Thyroid gland (tissue), 4 donors: ENCODE measurements at places on chromosomes 16 and 17. TPM values are rescaled to one million over a fixed set of nuclear protein-coding genes. Genes with fewer than 3 reads are reported as not detected.
A peak's percentile ranks its signal among the peaks of the same experiment; 100 is the strongest.

DNA sequence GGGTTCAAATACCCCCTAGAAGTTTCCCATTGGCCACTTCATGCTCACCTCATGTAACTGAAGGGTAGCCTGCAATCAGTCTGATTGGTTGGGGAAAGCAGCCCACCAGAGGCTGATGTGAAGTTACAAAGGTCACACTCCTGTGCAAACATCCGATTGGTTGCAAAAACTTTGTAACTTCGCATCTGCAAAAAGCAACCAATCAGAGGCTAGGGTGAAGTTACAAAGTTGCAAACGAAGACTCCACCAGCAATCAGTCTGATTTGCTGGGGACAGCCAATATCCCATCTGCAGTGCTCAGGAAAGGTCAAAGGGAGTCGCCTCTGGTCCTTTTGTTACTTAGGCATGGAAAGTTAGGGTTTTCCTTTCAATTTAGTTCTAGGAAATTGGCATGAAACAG lies 40.1 kb downstream of the TAOK1 start:
- no peaks in the 10 kb centered on the region for H3K36me3 ChIP-seq
- H3K27ac ChIP-seq: no peak overlapping the region
- no peaks in the 10 kb centered on the region for H3K27me3 ChIP-seq
- no peaks in the 10 kb centered on the region for H3K4me1 ChIP-seq
- DNase-seq: no peak

GRCh38 chr17:51629232-51629631 lies 368.9 kb downstream of the UTP18 start:
- H3K4me1 ChIP-seq: no peaks in the 10 kb centered on the region
- no peak overlapping the region for H3K4me3 ChIP-seq
- no peaks in the 10 kb centered on the region for H3K27me3 ChIP-seq
- no peak overlapping the region for H3K27ac ChIP-seq

The GNG13 gene
- total RNA-seq: not detected

DNA sequence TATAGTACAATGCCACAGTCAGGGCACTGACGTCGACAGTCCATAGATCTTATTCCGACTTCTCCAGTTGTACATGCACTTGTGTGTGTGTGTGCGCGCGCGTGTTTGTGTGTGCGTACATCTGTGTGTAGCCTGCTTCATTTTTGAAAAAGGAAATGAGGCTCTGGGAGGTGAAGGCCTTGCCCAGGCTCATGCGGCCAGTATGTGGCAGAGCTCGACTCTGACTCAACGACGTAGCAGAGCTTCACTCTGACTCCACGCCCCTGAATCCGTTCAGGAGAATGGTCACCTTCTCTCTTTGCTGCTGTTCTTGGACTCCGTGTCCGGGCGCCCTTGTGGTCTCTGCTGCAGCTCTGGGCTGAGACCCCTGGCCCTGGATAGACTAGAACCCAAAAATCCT lies 81.6 kb upstream of the CIBAR2 start:
- H3K36me3 ChIP-seq: no peaks in the 10 kb centered on the region
- H3K27me3 ChIP-seq: no peaks in the 10 kb centered on the region

DNA sequence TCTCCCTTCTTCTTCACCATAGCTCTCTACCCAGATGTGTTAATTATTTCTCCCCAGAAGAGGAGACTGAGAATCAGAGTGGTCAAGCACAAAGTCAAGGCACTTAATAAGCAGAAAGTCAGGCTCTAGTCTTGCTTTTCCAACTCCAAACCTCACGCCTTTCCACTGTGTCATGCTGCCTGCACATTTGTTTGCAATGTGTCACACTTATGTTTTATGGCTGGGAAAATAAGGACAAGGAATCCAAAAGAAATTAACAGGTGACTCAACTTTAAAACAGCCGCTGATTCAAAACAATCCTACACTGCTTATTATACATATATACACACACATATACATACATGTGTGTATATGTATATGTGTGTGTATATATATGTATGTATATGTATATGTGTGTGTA lies 255.7 kb upstream of the DYNLRB2 start:
- no peaks in the 10 kb centered on the region for H3K36me3 ChIP-seq
- no peaks in the 10 kb centered on the region for H3K27me3 ChIP-seq
- DNase-seq: no peak
- H3K4me1 ChIP-seq: no peaks in the 10 kb centered on the region
- H3K4me3 ChIP-seq: no peak overlapping the region

The CACNG5 gene
- not detected for total RNA-seq

GRCh38 chr16:1082266-1082951 lies 9.9 kb downstream of the SSTR5 start:
- no peaks in the 10 kb centered on the region for H3K36me3 ChIP-seq
- H3K27me3 ChIP-seq: no peaks in the 10 kb centered on the region
- H3K4me3 ChIP-seq: no peak overlapping the region
- H3K4me1 ChIP-seq: no peaks in the 10 kb centered on the region
- no peak overlapping the region for H3K27ac ChIP-seq

- H3K27ac ChIP-seq: no peak overlapping the region
- no peak for DNase-seq
- H3K27me3 ChIP-seq: no peaks in the 10 kb centered on the region
- no peaks in the 10 kb centered on the region for H3K36me3 ChIP-seq
Observed at GRCh38 chr16:73143002-73143401, 95.1 kb upstream of the ZFHX3 start.

- no peaks in the 10 kb centered on the region for H3K36me3 ChIP-seq
- H3K4me3 ChIP-seq: no peak overlapping the region
- no peak overlapping the region for H3K27ac ChIP-seq
- no peaks in the 10 kb centered on the region for H3K27me3 ChIP-seq
- no peaks in the 10 kb centered on the region for H3K4me1 ChIP-seq
- no peak for DNase-seq
Observed at GRCh38 chr16:79407005-79407404, 193.5 kb downstream of the MAF start.

DNA sequence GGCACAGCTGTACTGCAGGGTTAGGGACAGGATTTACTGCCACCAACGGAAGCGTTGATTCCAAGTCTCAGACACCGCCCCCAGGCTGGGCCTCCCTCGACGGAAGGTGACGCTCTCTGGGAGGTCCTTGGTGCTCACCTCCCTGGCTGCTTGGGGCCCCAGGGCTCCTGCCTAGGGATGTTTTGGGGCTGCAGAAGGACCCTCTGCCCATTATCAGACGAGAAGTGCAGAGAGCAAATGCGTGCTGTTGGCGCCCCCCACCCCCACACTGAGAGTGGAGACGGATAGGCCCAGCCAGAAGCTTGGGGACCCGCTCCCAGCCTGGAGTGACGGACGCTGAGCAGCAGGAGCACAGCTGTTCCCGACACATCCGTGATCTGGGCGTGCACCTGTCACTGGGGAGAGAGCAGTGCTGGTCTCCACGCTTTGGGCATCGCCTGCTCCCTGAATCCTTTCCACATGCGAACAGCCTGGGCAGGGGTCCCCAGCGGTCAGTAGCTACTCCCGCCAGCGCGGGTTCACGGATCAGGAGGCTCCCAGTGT lies 5.1 kb upstream of the SOX8 start:
- H3K27me3 ChIP-seq: peaks cover 6% of the 10 kb centered on the region
- H3K4me1 ChIP-seq: peaks cover 8% of the 10 kb centered on the region
- no peak overlapping the region for H3K4me3 ChIP-seq
- no peak for DNase-seq
- no peaks in the 10 kb centered on the region for H3K36me3 ChIP-seq

DNA sequence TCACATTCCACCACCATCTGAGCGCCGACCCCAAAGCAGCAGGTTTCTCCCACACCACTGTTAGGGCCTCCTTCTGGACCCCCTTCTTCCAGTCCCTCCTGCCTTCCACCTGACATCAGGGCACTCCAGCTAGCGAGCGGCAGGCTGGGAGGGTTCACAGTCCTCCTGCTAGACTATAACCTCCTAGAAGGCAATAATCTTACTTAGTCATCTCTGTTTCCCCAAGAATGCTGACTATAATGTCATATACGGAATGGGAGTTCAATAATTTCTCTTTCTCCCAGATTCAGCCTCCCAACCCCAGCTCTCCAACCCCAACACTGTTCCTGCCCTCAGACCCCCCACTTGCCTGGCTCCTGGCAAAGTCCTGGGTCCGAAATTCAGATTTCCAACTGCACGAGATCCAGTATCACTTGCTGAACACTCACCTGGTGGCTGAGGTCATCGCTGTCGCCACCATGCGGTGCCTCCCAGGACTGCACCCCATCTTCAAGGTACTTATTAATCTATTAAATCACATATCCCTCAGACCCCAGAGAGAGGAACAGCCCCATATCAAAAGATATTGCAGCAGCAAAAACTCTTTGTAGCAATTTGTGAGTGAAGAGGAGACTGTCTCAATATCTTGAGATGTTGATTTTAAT lies 5.6 kb downstream of the ALOX12 start:
- peaks cover 18% of the 10 kb centered on the region for H3K36me3 ChIP-seq
- DNase-seq: no peak
- no peaks in the 10 kb centered on the region for H3K4me1 ChIP-seq
- no peaks in the 10 kb centered on the region for H3K27me3 ChIP-seq

DNA sequence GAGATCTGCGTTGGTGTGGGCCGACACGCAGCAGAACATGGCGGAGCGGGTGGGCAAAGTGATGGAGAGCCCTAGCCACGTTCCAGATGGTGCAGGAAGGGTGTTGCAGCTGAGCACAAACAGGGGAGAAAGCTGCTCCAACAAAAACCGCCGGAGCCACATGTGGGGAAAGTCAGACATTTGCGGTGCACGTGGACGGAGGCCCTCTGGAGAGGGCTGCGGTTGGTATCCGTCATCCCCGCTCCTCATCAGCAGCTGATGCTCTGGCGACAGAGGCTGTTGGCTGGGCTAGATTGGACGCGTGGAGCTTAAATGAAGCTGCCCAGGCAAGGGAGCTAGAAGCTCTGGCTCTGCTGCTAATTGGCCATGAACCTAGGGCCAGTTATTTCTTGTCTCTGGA lies 43.5 kb upstream of the ADCY9 start:
- H3K27me3 ChIP-seq: no peaks in the 10 kb centered on the region
- no peaks in the 10 kb centered on the region for H3K4me1 ChIP-seq
- H3K36me3 ChIP-seq: no peaks in the 10 kb centered on the region
- no peak overlapping the region for H3K27ac ChIP-seq

- H3K4me1 ChIP-seq: no peaks in the 10 kb centered on the region
- H3K27ac ChIP-seq: no peak overlapping the region
- no peaks in the 10 kb centered on the region for H3K36me3 ChIP-seq
Observed at GRCh38 chr16:78583441-78583840, 484.0 kb downstream of the WWOX start.

The KNOP1 gene
- 11.5 TPM for total RNA-seq

DNA sequence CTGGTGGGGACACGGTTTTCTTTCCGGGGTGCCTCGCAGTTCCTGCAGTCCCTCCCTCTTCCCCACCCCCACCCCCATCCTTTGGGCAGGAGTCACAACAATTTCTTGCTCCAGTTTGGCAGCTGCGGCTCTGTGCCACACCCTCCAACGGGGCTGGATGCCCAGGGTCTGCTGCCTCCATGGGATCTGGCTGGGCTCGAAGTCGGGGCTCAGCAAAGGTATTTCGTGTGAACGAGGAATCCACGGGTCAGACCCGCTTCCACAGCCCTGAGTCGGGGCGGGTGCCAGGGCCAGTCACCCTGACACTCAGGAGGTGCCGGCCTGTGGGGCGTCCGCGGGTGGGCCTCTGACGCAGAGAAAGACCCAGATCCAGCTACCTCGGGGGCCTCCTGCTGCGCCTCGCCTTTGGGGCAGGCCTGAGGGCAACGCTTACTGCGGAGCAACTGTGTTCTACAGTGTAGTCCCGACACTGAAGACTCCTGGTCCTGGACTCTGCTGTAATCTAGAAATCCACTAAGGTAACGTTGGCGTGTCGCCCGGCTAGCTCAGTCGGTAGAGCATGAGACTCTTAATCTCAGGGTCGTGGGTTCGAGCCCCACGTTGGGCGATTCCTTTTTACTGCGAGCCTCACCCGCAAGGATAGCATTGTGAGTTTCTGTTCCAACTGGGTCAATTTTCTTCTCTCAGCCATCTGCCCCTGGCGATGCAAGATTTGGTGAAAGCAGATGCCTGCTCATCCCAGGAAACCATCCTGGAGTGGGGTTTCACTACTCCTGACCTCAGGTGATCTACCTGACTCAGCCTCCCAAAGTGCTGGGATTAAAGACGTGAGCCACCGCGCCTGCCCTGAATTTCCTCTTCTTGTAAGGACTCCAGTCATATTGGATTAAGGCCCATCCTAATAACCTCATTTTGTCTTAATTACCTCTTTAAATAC lies 12.6 kb upstream of the OR1F1 start:
- peaks cover 21% of the 10 kb centered on the region for H3K4me1 ChIP-seq
- peaks cover 65% of the 10 kb centered on the region for H3K27me3 ChIP-seq
- DNase-seq: no peak
- H3K36me3 ChIP-seq: no peaks in the 10 kb centered on the region
- H3K4me3 ChIP-seq: no peak overlapping the region

GRCh38 chr17:80566054-80566400 lies 21.4 kb downstream of the RPTOR start:
- no peaks in the 10 kb centered on the region for H3K27me3 ChIP-seq
- peaks cover 16% of the 10 kb centered on the region for H3K4me1 ChIP-seq
- no peak for DNase-seq
- H3K4me3 ChIP-seq: no peak overlapping the region
- H3K27ac ChIP-seq: peak overlapping the region; percentile 30
- H3K36me3 ChIP-seq: no peaks in the 10 kb centered on the region

The PRAC2 gene
- total RNA-seq: not detected

The TRAPPC1 gene
- total RNA-seq: 51.5 TPM

- H3K4me3 ChIP-seq: no peak overlapping the region
- no peaks in the 10 kb centered on the region for H3K27me3 ChIP-seq
- no peak for DNase-seq
- H3K4me1 ChIP-seq: peaks cover 19% of the 10 kb centered on the region
- H3K36me3 ChIP-seq: no peaks in the 10 kb centered on the region
- no peak overlapping the region for H3K27ac ChIP-seq
Observed at GRCh38 chr17:29732209-29732608, 109.5 kb upstream of the CORO6 start.

- peaks cover 11% of the 10 kb centered on the region for H3K4me1 ChIP-seq
- H3K4me3 ChIP-seq: peak within 1 kb of the TSS; percentile 42
- DNase-seq: peak; percentile 62
- no peaks in the 10 kb centered on the region for H3K36me3 ChIP-seq
- no peaks in the 10 kb centered on the region for H3K27me3 ChIP-seq
Observed at GRCh38 chr17:76240461-76241203, at the start of gene RNF157. TSS of gene RNF157 (minus strand) at chr17:76240493. CDS start at chr17:76240240, 253 bp downstream.

- peaks cover 50% of the 10 kb centered on the region for H3K4me1 ChIP-seq
- DNase-seq: peak; percentile 21
- H3K27me3 ChIP-seq: no peaks in the 10 kb centered on the region
- no peaks in the 10 kb centered on the region for H3K36me3 ChIP-seq
Observed at GRCh38 chr16:17369421-17370222, 101.1 kb downstream of the XYLT1 start.

The WNT9B gene
- not detected for total RNA-seq

DNA sequence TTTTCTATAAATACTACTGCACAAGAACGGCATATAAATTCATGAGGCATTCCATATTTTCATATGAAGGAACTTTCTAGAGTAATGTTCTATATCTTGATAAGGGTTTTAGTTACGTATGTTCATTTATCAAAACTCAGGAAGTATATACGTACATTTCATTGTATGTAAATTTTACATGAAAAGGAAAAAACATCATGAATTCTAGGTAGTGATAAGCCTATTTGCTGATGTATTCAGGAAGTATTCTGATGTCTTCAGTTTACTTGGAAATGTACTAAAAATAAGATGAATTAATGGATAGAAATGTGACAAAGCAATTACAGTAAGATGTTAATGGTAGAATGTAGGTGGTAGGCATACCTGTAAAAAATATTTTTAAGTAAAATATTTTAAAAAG lies 4.7 kb downstream of the DGKE start:
- no peak for DNase-seq
- peaks cover 3% of the 10 kb centered on the region for H3K4me1 ChIP-seq
- H3K36me3 ChIP-seq: no peaks in the 10 kb centered on the region
- H3K27ac ChIP-seq: no peak overlapping the region
- no peaks in the 10 kb centered on the region for H3K27me3 ChIP-seq

GRCh38 chr17:36673637-36674277 lies 72.4 kb downstream of the MRM1 start:
- H3K36me3 ChIP-seq: no peaks in the 10 kb centered on the region
- no peaks in the 10 kb centered on the region for H3K27me3 ChIP-seq
- no peaks in the 10 kb centered on the region for H3K4me1 ChIP-seq
- no peak for DNase-seq
